Stimulated activated CD8-positive, alpha-beta memory T cell treated with anti-CD3 and anti-CD28 coated beads, Interleukin-7, amount 100 ng/mL, for 1 hour (primary cell): ENCODE measurements at places on chromosomes 4 and X.

GRCh38 chr4:53942712-53943111 is 121.7 kb downstream of the CHIC2 start:
- no peak for DNase-seq

DNA sequence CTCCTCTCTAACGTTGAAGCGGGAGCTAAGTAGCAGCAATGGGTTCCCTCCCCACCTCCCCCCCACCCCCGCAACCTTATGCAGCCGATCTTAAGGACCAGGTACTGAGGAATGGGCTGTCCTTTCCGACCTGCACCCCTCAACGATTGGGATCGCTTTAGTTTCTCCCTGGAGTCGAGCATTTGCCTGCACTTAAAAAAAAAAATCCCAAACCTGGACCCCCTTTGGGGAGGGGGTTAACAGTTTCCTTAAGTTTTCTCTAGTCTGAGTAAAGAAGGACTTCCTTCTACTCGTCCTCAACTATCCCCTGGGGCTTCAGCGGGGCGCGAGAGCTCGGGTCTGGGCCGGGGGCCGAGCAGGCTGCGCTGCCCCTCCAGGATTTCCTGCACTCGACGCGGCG is 25.7 kb upstream of the BCORL1 start:
- DNase-seq: no peak

GRCh38 chrX:147710301-147710700 is 201.4 kb upstream of the FMR1 start:
- no peak for DNase-seq

GRCh38 chr4:17068891-17069290 is 170.4 kb upstream of the LDB2 start:
- DNase-seq: no peak
